ENCODE measurements at places on chromosomes 1 and 21. TPM values are rescaled to one million over a fixed set of nuclear protein-coding genes. Genes with fewer than 3 reads are reported as not detected.

The KRTAP11-1 gene
- total RNA-seq = not detected

The FRRS1 gene
- total RNA-seq = 45.3 TPM

The ADCY10 gene
- 0.15 TPM for total RNA-seq

The LEFTY1 gene
- total RNA-seq = not detected

The PLEKHN1 gene
- total RNA-seq = 0.33 TPM

The FNDC10 gene
- total RNA-seq = 1.6 TPM

The CLIC6 gene
- total RNA-seq = 1.2 TPM

The KCNN3 gene
- under 0.01 TPM for total RNA-seq

The RIPK4 gene
- 0.15 TPM for total RNA-seq

The HENMT1 gene
- total RNA-seq = 2.3 TPM

The TTC3 gene
- 241 TPM for total RNA-seq

The OLFML3 gene
- total RNA-seq = 139 TPM

The SPRR3 gene
- total RNA-seq = not detected

The LDLRAD1 gene
- not detected for total RNA-seq

The CELA3B gene
- total RNA-seq = not detected

The CNR2 gene
- total RNA-seq = not detected
